Stomach (tissue), 19 donors: ENCODE measurements at places on chromosomes 2 and 18. TPM values are rescaled to one million over a fixed set of nuclear protein-coding genes. Genes with fewer than 3 reads are reported as not detected.
A peak's percentile ranks its signal among the peaks of the same experiment; 100 is the strongest.

HRH4 gene
- 0.37 TPM for total RNA-seq

KCNG3 gene
- 55.3 TPM for total RNA-seq

ACTG2 gene
- total RNA-seq = 1,470 TPM

OLA1 gene
- 81.5 TPM for total RNA-seq

GRCh38 chr2:226813148-226813701, 13.6 kb upstream of the IRS1 start:
- DNase-seq = peak; percentile 34
- no peaks in the 10 kb centered on the region for H3K36me3 ChIP-seq
- no peaks in the 10 kb centered on the region for H3K4me1 ChIP-seq

- no peak overlapping the region for H3K27ac ChIP-seq
- H3K4me1 ChIP-seq = no peaks in the 10 kb centered on the region
- H3K4me3 ChIP-seq = no peak overlapping the region
- H3K36me3 ChIP-seq = no peaks in the 10 kb centered on the region
Measured at GRCh38 chr18:37948471-37948870, 382.9 kb upstream of the CELF4 start.

- H3K27me3 ChIP-seq = no peaks in the 10 kb centered on the region
- H3K27ac ChIP-seq = no peak overlapping the region
- H3K36me3 ChIP-seq = peaks cover 67% of the 10 kb centered on the region
- no peaks in the 10 kb centered on the region for H3K4me1 ChIP-seq
Measured at GRCh38 chr2:172484253-172484652, 56.9 kb downstream of the ITGA6 start.

- no peaks in the 10 kb centered on the region for H3K27me3 ChIP-seq
- no peak overlapping the region for H3K4me3 ChIP-seq
- H3K4me1 ChIP-seq = peaks cover 22% of the 10 kb centered on the region
- no peaks in the 10 kb centered on the region for H3K36me3 ChIP-seq
- no peak for DNase-seq
Measured at GRCh38 chr2:196984903-196985302, 58.4 kb upstream of the PGAP1 start.

DNA sequence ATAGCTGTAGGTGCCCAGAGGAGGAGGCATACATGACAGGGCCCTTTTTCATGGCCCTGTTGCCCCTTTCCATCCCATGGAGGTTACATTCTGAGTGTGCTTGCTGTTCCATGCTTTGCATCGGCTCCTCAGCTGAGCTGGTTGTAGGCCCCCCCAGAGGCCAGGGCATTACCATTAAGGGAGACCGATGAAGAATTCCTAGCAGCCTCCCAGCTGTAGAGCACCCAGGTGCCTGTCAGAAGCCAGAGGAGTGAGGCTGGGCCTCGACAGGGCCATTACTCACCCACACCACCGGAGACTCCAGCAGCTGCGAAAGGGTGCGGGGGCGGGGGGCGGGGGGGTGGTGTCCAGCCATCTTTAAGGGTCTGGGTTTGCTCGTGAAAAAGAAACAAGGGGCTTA, 72.2 kb downstream of the GALNT14 start:
- H3K27ac ChIP-seq = no peak overlapping the region
- H3K27me3 ChIP-seq = no peaks in the 10 kb centered on the region
- no peaks in the 10 kb centered on the region for H3K36me3 ChIP-seq
- no peaks in the 10 kb centered on the region for H3K4me1 ChIP-seq
- DNase-seq = no peak
- H3K4me3 ChIP-seq = no peak overlapping the region

DNA sequence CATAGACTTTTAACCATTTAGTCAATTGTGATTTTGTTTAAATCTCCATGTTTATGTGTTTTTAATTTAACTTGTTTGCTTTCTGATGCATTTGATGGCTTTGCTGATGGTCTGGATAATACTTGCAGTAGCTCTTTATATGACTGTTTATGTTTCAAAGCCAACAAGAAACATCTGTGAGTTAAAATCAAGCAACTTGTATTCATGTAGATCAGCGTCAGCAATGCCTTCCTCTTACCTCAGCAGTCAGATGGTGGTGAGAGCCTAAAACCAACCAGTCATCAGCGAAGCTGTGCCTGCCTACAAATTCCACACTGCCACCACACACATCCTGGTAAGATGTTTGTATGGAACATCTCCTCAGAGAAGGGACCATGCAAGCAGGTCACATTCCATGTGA, 231.9 kb downstream of the PTGR3 start:
- H3K4me3 ChIP-seq = no peak overlapping the region
- H3K27ac ChIP-seq = no peak overlapping the region

DNA sequence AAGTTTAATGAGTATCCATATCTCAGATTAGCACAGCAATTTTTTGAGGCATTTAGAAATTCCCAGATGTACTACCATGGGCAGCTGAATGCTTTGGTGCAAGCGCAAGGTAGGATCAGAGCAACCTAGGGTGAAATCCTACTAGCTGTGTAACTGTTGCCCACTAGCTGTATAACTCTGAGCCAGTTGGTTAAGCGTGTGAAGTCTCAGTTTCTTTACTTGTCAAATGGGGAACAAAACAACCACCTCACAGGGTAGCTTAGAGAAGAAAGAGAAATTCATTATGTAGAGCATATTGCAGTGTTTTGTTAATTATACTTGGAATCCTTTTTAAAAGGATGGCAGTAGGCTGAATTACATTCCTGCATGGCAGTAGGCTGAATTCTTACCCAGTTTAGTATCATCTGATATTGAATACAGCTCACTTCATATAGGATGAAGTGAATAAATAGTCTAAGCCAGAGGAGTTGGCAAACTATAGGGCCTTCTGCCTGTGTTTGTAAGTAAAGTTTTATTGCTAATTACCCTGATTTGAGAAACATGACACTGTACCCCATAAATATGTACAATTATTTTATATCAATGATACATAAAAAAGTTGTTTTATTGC, 180.7 kb downstream of the PLCL1 start:
- H3K36me3 ChIP-seq = no peaks in the 10 kb centered on the region
- H3K27me3 ChIP-seq = no peaks in the 10 kb centered on the region
- DNase-seq = no peak
- H3K4me1 ChIP-seq = no peaks in the 10 kb centered on the region

GRCh38 chr2:217616936-217617335, 385.9 kb downstream of the TNS1 start:
- no peak for DNase-seq
- no peak overlapping the region for H3K27ac ChIP-seq
- H3K4me1 ChIP-seq = peaks cover 7% of the 10 kb centered on the region
- no peaks in the 10 kb centered on the region for H3K36me3 ChIP-seq
- H3K27me3 ChIP-seq = no peaks in the 10 kb centered on the region
- H3K4me3 ChIP-seq = no peak overlapping the region

DNA sequence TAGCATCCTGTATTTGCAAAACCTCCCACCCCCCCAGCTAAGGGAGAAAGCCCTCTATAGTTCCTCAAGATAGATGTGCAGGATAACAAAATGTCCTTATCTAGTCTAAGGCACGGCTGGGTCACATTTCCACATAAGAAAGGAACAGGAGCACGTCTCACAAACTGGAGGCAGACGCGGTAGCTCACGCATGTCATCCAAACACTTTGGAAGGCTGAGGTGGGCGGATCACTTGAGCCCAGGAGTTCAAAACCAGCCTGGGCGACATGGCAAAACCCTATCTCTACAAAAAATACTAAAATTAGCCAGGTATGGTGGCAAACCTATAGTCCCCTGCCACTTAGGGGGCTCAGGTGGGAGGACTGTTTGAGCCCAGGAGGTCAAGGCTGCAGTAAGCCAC, 9.3 kb downstream of the SF3B1 start:
- DNase-seq = no peak
- peaks cover 5% of the 10 kb centered on the region for H3K36me3 ChIP-seq
- H3K4me1 ChIP-seq = peaks cover 69% of the 10 kb centered on the region
- H3K27me3 ChIP-seq = no peaks in the 10 kb centered on the region
- no peak overlapping the region for H3K27ac ChIP-seq

DNA sequence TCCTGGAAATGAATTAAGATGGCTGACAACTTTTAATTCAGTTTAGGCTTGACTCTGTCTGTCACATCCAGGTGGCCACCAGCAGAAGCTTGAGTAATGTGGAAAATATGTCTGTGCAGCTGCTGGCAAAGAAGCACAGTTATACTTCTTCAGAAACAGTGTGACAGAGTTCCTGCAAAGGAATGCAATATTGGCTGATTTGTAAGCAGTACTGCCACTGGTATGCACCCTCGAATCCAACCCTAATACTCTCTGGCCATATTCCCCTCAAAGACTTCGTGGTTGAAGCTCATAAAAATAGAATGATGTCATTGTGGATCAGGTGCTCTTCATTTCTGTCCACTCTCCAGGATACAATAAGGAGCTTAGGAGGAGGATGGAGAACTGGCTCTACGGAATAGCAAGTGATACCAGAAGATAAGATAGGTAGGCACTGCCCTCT, 86.2 kb downstream of the METTL8 start:
- no peaks in the 10 kb centered on the region for H3K27me3 ChIP-seq
- no peak for DNase-seq
- no peak overlapping the region for H3K4me3 ChIP-seq
- peaks cover 22% of the 10 kb centered on the region for H3K4me1 ChIP-seq

- no peak for DNase-seq
- no peaks in the 10 kb centered on the region for H3K36me3 ChIP-seq
- H3K4me1 ChIP-seq = peaks cover 34% of the 10 kb centered on the region
- no peaks in the 10 kb centered on the region for H3K27me3 ChIP-seq
- no peak overlapping the region for H3K4me3 ChIP-seq
Measured at GRCh38 chr2:100870652-100871531, 51.0 kb downstream of the NPAS2 start.
